Iris pigment epithelial cell (primary cell): ENCODE measurements at places on chromosomes 1 and 21.

- DNase-seq, result peak; percentile 56
Measured at GRCh38 chr1:230149751-230150584, 82.9 kb downstream of the GALNT2 start.

- no peak for DNase-seq
Measured at GRCh38 chr1:204362984-204363334, 3.2 kb upstream of the PLEKHA6 start.

DNA sequence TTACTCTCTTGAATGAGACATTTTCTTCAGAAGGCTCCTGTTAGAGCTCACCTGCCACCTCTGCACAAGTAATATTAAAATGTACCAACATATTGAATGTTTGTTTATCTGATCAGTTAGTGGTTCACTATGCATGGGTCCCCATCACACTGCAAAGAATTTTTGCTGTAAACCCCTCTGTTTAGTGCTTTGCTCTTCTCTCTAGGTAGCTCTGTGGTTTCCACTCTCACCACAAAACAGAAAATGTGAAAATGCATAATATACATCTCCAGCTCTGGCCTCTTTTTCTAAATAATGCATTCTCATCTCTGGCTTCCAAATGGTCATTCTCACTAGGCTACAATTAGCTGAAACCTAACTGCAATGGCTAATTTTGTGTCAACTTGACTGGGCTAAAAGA, 176.7 kb downstream of the TRIM33 start:
- DNase-seq, result no peak

GRCh38 chr21:42467140-42467983, 28.7 kb downstream of the RSPH1 start:
- DNase-seq, result peak; percentile 16

DNA sequence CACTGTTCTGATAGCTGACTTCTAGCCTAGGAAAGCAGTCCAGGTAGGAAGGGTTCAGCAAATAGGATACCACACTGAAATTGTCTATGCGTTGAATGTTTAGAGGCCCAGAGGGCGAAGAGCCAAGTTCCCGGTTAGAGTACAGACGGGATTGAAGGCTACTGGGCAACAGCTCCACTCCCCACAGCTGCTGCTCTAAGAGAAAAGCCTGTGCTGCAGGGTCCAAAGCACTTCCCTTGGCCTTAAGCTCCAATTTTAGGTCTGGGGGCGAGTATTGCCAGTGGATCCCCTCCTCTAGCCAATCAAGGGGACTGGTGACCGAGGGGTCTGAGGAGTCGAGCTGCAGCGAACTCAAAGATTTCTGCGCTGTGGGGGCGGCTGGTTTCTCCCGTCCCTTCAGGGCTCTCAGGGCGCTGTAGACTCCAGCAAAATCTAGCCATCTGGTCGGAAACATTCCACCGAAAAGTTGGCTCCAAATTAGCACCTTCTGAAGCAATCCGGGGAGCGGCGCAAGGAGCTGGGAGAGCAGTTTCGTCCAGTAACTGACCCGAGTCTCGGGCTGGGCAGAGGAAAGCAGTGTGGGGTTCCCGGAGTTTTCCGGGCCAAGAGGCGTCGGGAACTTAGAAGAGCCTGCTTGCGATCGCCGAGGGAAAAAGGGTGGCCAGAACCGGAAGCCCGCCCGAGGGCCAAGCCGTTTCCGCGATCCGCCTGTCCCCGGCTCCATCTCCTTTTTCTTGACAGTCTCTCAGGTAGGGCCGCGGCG, 748 bp downstream of the PPP1R15B start:
- peak; percentile 59 for DNase-seq

DNA sequence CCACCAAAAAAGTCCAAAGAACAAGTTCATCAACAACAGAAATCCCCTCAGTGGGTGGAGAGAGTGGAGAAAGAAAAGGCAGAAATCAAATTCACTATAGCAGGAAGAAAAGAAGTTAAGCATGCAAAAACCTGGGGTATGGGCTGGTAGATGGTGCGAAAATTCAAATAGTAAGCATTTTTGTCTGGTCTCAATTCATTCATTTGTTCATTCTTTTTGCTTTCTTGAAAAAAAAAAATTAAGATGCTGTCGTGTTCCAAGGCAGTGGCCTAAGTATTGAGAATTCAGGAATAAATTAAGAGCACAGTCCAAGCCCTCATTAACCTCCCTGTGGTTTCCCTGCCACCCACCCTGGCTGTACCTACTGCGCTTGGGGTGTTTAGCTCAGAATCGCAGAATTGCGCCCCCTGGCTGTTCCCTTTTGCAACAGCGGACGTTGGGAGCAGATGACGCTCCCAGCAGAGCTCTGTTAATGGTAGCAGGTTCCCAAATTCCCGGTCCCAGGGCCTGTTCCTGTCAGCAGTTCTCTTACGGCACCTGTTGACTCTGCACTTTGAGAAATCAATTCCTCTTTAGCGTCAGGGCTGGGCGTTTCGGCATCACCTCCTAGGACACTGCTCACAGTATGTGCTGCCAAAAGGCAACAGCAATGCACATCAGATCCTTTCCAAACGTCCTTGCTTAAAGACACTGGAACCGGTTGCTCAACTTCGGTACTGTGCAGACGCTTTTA, 34.0 kb upstream of the SSX2IP start:
- no peak for DNase-seq

- DNase-seq, result no peak
Measured at GRCh38 chr1:48695161-48695560, 81.5 kb downstream of the BEND5 start.

DNA sequence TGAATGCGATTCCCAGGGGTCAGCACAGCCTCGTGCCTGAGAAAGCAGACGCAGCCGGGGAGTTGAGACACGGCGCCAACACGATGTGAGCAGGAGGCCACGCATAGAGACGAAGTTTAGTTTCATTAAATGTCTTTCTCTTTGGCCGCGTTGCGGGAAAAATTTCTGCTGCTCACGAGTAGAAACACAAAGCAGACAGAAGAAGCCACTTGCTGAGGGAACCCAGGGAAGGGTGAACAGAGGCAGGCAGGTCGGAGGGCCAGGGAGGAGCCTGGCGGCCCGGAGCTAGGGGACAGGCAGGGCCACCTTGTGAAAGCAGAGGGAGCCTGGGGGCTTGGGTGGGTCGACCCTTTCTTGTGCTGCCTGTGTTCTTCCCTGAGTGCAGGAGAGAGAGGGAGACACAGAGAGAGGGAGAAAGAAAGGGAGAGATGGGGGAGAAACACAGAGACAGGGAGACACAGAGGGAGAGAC, 33.2 kb downstream of the POFUT2 start:
- DNase-seq, result no peak

GRCh38 chr1:22443332-22443731, 8.3 kb upstream of the ZBTB40 start:
- no peak for DNase-seq

- DNase-seq, result no peak
Measured at GRCh38 chr1:234647245-234647644, 37.3 kb upstream of the IRF2BP2 start.

- no peak for DNase-seq
Measured at GRCh38 chr1:153428791-153429190, 12.5 kb downstream of the S100A7A start.

GRCh38 chr1:17192394-17193221, 12.3 kb upstream of the PADI1 start:
- DNase-seq, result no peak

- no peak for DNase-seq
Measured at GRCh38 chr21:46003575-46004007, 22.0 kb downstream of the COL6A1 start.

DNA sequence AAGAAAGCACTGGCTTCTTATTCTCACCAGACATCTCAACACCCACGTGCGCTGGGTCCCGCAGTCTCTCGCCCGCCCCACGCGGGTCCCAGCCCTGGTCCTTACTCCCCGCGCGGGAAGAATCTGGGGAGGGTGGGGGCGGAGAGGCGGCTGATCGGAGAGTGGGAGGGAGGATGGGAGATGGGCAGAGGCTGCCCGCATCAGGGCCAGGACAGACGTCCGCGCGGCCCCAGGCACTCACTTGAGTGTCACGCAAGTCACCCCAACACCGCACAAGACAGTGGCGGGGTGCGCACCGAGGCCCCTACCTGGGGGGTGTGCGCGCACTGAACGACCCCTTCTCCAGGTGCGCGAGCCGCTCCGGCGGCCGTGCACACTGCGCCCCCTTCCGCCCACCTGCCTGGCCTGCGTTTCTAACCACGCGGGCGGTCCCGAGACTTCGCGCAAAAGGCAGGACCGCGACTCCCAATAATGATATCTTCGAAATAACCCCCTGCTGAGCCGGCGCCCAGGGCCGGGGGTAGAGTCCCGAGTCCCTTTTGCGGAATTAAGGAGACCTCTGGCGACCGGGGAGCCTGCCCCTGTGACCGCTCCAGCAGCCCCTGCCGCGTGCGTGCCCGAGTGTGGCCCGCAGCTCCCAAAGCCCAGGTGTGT, 6.0 kb upstream of the SIM2 start:
- no peak for DNase-seq

DNA sequence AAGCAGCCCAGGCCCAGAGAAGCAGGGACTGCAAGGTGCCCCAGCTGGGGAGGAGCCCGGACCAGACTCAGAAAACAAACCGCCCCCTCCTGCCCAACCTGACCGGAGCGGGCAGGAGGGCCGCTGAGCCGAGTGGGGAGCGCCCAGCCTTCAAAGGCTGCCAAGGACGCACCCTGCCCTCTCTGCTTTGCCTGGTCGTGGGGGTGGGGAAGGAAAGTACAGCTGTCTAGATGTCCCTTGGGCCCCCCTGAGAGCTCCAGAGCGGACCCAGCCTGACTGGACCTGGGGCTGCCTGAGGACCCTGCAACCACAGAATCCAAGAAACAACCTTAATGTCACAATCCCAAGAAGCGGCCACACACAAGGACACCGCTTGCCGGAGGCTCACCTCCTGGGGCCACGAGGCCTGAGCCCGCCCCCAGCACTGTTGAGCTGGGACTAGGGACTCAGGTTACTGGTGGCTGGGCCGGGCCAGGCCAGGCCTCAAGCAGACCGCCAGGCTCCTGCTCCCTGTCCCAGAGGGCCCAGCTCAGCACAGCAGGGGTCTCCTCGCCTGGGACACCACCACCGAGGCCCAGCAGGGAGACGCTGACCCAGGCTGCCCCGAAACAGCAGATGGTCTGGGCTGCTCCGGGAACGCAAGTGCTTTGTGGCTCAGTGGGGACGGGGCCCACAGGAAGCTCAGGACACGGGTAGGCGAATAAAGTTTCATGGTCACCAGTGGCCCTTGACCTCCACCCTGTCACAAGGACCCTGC, 1.4 kb downstream of the DVL1 start:
- no peak for DNase-seq

DNA sequence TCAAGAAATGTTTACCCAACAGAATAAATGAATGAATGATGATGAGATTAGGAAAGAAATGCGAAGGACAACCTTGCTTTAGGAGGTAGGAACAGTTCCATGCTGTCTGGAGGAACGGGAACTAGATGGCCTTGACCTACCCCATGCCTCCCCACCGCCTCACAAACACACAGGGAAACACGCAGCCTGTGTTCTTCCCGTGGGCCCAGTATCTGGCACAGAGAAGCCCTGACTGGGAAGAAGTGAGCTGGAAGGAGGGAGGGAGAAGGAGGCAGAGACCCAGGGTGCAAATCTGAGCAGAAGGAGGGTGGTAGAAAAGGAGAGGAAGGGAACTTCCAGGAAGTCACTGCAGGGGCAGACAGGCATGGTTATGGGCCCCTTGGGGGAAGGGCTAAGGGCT, 3.5 kb upstream of the ADORA1 start:
- no peak for DNase-seq

- peak; percentile 28 for DNase-seq
Measured at GRCh38 chr1:241485554-241485992, 34.0 kb downstream of the FH start.

- DNase-seq, result peak; percentile 45
Measured at GRCh38 chr1:32334864-32335534, 1.0 kb downstream of the MARCKSL1 start.
